ENCODE measurements at places on chromosomes 4 and X.

DNA sequence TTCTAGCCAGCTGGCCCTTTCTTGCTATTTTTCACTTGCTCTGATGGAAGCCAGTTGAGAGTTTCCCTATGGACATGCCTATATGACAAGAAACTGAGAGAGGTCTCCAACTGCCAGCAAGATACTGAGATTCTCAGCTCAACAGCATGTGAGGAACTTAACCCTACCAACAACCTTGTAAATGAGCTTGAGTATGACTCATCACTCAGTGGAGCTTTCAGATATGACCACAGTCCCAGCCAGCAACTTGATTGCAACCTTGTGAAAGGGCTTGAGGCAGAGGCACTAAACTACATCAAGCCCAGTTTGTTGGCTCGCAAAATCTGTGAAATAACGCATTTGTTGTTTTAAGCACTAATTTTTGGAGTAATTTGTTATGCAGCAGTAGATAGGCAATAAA, 175.8 kb downstream of the COMMD8 start:
- no peak for DNase-seq

DNA sequence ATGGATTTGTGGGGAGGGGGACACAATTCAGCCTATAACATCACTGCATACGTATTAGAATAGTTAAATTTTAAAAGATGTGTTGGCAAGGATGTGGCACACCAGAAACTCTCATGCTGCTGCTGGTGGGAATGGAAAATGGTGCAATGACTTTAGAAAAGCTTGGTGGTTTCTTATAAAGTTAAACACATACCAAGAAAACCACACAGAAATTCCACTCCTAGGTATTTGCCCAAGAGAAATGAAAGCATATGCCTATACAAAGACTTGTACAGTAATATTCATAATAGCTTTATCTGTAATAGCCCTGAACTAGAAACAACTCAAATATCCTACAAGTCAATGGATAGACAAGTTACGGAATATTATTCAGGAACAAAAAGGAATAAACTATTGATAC, 71.3 kb upstream of the PDHA1 start:
- no peak for DNase-seq

- no peak for DNase-seq
These were observed 91.8 kb downstream of the SHISA3 start for GRCh38 chr4:42489095-42489494.

GRCh38 chr4:53205970-53206369, 159.9 kb downstream of the SCFD2 start:
- no peak for DNase-seq

DNA sequence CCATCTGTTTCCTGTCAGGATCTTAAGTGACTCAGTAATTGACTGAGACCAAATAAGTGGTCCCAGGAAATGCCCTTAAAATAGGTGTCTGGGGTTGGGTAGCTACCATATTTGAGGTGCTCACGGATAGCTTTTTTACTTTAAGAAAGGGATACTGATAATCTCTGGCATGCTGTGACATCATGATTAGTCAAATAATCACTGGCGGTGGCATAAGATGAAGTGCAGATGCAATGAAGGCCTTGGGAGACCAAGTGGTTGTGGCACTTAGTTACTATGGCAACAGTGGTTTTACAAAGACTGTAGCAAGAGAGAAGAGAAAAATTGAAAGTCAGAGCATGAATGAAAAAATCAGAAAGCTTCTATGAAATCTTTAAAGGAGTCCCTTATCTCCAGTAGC, 114.5 kb upstream of the SLIT2 start:
- DNase-seq = no peak

DNA sequence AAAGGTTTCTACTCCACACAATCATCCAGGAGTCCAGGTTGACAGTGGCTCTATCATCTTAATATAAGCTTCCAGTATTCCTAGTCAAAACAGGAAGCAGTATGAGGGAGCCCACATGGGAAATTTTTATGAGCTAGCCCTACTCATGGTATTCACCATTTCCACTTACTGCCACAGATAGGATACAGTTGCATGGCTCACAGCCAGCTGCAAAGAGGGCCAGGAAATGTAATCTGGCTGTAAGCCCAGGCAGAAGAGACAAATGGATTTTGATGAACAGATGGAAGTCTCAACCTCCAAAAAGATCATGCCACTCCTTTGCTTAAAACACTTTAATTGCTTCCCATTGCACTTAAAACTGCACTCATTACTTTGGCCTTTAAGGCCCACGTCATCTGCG, 150.6 kb downstream of the ADAMTS3 start:
- DNase-seq = no peak

DNA sequence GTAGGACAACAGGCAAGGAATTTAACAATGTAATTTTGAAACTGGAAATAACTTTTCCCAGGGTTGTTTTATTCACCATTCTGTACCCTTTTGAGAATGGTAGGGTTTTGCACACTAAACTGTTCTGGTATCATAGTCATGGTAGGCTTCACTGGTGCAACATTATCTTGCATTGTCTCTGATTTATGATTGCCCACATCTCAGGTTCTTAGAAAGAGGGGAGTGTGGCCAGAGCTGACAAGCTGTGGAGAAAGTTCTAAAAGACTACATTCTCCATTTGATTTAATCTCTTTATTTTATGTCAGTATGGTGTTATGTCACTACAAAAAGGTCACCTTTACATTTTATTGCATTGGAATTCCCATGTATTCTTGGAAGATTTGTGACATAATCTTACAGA, 447.3 kb downstream of the GRIA2 start:
- no peak for DNase-seq

- DNase-seq = no peak
These were observed 302 bp downstream of the NHS start for GRCh38 chrX:17375367-17375636.

GRCh38 chr4:186132577-186133242, 28.2 kb downstream of the FAM149A start:
- DNase-seq = no peak

DNA sequence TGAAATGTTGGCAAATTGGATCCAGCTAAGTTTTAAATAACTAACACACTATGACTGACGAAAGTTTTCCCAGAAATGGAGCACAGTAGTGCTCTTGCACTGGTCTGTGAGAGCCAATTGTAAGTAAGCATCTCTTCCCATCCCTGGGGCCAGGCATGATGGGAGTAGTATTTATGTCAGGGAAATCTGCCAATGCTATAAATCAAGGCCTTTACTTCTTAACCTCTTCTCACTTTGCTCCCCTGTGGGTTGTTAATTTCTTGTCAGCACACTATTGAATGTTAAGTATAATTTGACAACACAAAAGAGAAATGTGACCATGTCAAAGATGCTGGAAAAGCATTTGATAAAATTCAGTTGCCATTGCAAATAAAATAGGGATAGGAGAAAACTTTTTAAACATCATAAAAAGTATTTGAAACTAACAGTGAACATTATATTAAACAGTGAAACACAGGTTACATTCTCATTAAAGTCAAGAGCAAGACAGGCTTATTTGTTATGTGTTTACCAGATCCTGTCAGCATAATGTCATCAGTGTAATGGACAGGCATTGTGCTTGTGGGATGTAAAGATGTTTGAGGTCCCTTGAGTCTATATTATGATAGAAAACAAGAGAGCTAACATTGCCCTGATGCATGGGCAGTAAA, 5.0 kb downstream of the F8A1 start:
- no peak for DNase-seq

GRCh38 chrX:7158468-7158990, 10.6 kb upstream of the PUDP start:
- no peak for DNase-seq

GRCh38 chr4:88158038-88158488, 376 bp downstream of the ABCG2 start:
- DNase-seq = no peak

GRCh38 chr4:140103676-140104075, 50.3 kb downstream of the MAML3 start:
- DNase-seq = peak; percentile 40

- no peak for DNase-seq
These were observed 49.1 kb downstream of the APOOL start for GRCh38 chrX:85052636-85053343.

GRCh38 chrX:110022599-110023448, 19.9 kb downstream of the TMEM164 start:
- DNase-seq = no peak

DNA sequence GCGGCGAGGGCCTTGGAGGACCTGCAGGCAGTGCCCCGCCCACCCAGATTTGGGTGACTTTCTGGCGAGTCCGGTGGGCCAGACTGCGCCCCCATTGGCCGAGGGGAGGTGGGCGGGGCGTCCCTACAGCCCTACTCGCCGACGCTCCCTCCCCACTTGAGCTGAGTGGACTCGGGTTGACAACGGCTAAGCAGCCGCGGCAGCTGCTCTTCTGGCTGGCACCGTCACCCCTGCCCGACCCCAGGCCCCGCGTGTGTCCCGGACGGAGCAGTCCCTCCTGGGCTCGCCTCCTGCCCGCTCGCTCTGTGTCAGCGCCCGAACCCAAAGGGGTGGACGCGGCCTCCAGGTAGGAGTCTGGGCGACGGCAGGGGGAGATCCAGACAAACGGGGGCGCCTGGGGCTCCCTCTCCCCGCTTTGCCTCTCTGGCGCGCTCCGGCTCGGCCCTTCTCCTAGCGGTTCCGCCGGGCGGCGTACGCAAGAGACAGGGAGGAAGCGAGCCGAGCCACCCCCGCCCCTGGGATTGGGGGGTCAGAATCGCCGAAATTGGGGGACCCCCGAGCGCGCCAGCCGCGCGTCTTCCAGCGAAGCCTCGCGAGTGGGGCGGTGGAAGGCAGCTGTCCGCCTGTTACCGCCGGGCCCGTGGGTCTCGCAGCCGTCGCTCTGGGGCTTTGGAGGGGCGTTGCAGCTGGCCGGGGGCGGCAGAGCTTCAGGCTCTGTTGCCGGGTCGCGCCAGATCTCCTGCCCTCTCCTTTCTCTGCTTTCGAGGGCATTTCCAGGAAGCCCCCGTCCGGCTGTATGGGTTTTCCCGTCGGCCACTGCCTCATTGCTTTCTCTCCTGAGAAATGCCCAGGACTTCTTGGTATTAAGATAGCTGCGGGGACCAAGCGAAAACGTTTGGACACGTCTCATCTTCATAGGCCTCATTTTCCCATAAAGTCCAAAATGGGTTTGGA, 46.3 kb downstream of the STARD8 start:
- peak; percentile 19 for DNase-seq

GRCh38 chrX:1392376-1393068, 609 bp upstream of the SLC25A6 start:
- no peak for DNase-seq

DNA sequence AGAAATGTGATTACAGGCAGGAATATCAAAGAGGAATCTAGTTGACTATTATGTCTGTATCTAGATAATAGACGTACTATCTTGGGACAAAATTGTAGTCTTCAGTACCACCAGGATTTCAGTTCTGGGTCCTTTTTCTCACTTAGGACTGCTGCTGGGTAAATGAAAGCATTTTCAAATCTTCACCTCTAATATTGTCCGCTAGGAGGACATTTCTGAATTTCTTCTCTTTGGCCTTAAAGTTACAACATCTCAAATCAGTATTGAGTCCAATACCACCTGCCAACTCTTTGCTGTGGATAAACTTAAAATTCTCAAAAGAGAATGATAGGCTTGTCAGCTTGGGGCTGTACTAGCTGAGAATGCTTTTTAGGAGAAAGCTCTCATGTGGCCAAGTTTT, 6.0 kb downstream of the FGF16 start:
- DNase-seq = no peak

- DNase-seq = no peak
These were observed 28.0 kb upstream of the AMOT start for GRCh38 chrX:112868586-112868985.

DNA sequence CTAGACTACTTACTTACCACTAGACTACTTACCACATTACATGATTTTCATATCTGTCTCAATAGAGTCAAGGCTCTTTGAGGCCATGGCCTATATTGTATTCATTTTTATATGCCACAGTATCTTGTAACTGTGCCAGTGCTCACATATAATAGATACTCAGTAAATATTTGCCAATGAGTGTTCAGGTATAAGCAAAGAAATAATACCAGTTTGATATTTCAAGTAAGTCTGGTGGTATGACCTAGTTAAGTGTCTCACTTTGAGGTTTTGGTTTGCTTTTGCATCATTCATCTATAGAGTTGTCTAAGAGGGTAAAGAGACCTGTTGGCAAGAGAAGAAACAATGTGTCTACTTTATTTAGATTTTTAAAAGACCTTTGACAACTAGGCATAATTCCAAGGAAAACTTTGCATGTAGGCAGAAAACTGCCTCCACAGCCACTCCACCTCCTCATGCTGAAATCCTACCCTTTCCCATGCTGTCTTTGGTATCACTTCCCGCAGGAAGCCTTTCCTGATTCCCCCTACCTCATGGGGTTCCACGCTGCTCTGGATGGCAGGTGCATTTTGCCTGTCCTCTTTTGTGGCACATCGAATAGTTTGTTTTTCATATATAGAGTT, 91.3 kb upstream of the KLHL13 start:
- no peak for DNase-seq

DNA sequence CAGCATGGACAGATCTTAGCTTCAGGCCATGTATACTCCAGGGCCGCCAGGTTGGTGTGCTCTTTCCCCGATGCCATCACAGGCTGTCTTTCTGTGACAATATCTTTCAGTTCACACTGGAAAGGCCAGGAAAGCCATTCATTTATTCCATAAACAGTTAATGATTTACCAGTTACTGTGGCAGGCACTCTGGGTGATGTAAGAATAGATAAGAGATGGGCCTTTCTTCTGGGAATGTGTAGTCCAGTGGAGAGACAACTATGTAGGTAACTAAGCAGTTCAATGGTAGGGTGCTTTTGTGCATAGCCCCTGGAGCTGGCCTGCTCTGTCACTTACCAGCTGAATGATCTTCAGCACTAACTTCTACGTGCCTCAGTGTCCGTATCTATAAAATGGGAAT, 46.3 kb upstream of the LEF1 start:
- no peak for DNase-seq

DNA sequence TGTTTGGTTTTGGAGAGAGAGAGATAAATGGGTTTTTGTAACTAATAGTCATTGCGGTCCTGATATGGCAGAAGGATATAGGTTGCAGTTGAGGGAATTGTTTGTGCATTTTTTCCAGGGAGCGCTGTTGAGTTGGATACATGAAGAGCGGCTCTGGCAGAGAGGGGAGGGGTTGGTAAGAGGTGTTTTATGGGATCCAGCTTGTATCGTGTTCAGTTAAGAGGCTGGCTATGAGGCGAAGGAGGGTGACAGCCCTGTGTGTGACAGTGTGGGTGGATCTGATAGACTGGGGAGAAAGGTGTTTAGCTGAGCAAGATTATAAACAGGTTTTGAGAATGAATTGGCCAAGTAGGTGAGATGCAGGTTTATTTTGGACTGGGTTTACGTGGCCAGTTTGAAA, 1.5 kb downstream of the SPANXN4 start:
- DNase-seq = no peak
